Gastroesophageal sphincter (tissue), 4 donors: ENCODE measurements at places on chromosomes 16 and 17.

GRCh38 chr17:17224137-17224536, 12.8 kb downstream of the FLCN start:
- no peak for ATAC-seq

DNA sequence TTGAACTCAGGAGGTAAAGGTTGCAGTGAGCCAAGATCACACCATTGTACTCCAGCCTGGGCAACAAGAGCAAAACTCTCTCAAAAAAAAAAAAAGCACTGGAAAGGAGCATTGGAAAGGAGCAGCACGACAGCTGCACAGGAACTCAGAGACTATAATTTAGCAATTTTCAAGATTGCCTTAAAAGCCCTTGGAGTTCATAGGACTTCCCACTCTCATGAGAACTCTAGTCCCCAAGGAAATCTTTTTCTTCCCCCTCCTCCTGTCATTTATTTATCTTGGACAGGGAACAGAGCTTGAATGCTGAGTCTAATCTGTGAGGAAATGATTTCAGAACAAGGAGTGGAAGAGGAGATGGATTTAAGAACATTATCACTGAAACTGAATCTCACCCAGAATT, 69.0 kb downstream of the PLXDC1 start:
- ATAC-seq, result peak; percentile 66

DNA sequence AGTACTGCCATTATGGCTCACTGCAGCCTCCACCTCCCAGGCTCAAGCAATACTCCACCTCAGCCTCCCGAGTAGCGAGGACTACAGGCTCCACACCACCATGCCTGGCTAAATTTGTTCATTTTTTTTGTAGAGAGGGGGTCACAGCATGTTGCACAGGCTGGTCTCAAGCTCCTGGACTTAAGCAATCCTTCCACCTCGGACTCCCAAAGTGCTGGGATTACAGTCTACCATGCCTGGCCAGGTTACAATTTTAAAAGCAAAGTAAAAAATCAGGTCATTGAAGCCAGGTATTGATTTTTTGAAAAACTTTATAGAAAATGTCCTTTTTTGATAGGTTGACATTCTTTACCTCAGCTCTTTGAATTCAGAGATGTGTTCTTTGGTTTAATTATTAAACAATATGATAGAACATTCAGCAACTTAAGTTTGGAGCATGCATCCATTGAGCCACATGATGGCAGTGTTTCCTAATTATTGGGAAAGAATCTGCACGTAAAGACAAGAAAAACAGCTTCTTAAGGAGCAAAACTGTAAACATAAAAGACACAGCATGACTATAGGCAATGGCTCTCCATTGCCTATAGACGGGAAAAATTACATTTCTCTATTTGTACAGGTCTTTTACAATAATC, 1.7 kb upstream of the SLC16A11 start:
- peak; percentile 27 for ATAC-seq

- ATAC-seq, result no peak
These were observed 3.0 kb upstream of the CPNE2 start for GRCh38 chr16:57089406-57089805.

DNA sequence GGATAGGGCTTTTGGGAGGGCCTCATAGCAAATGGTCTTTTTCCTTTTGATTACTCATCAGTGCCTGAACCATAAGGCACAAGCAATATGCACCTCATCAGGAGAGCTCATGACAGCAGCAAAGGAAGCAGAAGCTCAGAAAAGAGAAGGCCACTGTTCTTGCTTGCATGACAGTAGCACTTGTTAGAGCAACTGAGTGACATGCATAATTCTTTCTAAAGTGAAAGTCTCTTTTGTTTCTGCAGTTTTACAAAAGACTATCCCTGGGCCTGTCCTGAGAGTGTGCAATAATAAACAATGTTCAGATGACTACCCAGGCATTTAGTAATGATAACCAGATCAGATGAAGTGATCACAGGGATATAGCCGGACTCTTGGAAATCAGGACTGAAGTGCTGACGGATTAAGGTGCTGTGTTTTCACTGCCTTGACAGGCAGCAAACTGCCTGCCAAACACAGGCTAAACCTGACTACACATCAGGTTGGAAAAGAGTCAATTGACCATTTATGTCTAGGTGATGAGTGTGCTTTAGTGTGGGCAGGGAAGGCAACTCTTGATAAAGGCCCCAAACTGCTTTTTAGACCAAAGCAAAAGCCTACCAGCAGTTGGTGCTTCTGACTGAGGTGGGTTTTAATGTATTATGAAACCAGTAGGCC, 1860.3 kb downstream of the TP53TG3F start:
- ATAC-seq, result no peak

DNA sequence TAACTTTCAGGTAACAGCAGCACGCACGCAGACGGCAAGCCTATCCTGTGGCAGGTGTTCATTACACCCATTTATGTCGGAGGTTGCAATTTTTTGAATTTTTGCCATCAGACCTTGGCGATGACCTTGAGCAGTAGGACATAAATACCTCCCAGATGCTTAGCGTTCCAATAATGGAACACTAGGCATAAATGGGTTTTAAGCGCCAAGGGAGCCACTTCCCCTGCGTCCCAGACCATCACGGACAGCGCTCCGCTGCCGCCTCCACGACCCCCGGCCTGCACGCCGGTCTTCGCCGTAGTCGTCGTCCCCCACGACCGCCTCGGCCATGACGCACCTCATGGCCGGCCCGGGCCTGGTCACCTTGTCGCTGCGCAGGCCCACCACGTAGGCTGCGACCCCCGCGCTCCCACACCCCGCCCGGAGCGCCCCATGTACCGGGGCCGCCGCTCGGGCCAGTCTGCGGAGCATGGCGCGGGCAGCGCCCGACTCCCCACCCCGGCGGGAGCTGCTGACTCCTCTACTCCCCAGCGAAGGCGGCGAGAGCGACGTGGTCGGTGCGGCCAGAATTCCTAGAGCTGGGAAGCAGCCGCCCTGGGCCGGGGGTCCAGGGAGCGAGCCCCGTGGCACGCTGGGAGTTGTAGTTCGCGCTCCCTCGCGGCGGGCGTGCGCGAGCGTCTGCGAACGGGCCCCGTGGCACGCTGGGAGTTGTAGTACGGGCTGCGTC, 22.7 kb downstream of the TMEM235 start:
- ATAC-seq, result peak; percentile 81

DNA sequence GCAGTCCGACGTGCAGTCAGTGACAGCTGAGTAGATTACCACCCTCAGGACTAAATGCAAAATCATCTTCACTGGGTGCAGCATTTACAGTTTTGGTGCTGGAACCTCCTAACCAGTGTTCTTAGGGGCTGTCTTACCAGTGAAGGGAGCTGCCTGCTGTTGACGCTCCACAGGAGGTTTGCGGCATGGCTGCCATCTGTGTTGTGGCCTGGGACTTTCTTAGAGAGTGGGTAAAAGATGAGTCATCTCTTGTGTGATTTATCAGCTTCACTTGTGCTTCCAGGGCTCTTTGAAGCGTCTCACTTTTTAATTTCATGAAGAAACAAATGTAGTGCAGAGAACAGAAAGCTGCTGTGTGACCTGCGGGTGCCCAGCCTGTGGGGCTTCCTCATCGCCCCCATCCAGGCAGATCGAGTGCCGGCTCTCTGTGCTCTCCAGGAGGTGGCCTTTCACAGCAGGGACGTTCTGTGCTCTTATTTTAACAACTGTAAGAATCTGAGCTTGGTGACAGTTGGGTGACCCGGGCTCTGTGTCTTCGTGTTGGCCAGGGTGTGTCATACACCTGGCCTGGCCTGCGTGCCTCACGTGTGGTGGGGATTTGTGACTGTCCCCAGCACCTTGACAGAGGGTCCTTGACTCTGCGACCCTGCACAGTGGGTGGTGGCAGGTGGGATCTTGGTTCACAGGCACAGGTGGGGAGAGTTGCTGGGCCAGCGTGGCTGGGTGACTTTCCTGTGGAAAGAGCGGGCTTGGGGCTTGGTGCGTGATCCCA, 24.3 kb upstream of the ZNF750 start:
- no peak for ATAC-seq

DNA sequence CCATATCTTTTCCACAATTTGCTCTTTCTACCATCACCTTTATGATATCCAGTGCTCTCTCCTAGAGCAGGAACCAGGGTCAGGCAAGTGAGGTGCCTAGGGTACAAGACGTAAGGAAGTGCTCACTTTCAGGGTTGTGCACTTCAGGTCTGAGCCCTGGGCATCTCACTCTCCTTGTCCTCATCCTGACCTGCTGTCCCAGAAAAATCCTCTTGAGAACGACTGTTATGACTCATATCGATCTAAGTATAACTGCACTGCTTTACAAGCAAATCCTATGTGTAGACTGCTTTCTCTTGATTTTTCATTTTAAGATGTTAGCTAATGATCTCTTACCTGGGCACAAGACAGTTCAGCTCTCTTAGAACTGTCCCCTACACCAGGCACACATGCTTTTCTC, 100.1 kb downstream of the TMEM100 start:
- ATAC-seq, result no peak
